ENCODE measurements at places on chromosomes 11 and 22.
A peak's percentile ranks its signal among the peaks of the same experiment; 100 is the strongest.

- DNase-seq: peak; percentile 36
These were observed 830 bp upstream of the SPDYC start for GRCh38 chr11:65169164-65169641.

- no peak for DNase-seq
These were observed 48.8 kb upstream of the B3GAT1 start for GRCh38 chr11:134460881-134461280.

DNA sequence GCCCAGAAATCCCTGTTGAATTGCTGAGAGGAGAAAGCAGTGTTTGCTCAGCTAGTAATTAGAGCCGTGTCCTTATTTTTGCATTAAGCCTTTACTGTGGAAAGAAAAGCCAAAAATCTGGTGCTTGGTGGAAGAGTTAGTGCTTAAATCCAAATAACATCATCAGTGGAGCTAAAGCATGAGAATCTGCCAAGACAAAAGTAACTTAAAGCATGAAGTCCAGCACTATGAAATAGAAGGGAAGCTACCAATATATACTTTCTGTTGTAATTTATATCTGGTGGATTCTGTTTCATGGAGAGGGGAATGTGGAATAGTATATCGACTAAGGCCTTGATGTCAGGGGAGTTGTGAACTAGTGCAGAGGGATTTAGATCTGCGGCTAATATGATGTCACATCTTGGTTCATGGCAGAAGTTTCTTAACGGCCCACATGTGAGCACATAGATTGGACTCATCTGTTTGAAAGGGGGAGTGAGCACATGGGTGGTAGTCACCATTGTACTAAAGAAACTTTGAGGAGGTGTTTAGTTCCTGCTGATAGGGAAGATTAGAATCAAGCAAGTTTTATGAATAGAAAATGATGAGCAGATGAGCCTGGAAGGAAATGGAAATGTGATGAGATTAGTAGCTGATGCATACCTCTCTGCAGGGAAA, 224.4 kb upstream of the MTNR1B start:
- DNase-seq: no peak

- no peak for DNase-seq
These were observed 11.2 kb upstream of the UBQLNL start for GRCh38 chr11:5527716-5528115.

GRCh38 chr11:25737071-25737675, 594.8 kb upstream of the ANO3 start:
- no peak for DNase-seq

DNA sequence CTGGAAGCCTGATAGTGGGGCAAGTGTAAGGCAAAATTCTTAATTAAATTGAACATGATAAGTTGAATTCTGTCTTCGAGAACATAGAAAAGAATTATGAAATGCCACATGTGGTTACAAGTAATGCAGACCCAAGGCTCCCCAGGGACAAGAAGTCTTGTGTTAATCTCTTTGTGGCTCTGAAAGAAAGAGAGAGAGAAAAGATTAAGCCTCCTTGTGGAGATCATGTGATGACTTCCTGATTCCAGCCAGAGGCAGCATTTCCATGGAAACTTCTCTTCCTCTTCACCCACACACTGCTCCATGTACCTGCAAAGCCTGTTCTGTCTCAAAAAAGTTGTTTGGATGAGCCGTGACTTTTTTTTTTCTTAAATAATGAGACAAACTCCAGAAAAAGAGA, 1.9 kb upstream of the TYR start:
- DNase-seq: no peak

All from GM10248 (cell line).